ENCODE measurements at places on chromosomes 2 and 18. TPM values are rescaled to one million over a fixed set of nuclear protein-coding genes. Genes with fewer than 3 reads are reported as not detected.

GRCh38 chr2:183089192-183089851, 10.8 kb downstream of the DUSP19 start:
- DNase-seq, result no peak

GRCh38 chr2:130342533-130343275, at the start of gene IMP4:
IMP4 (plus strand) TSS chr2:130342897; CDS start chr2:130342933, 36 bp downstream.
- DNase-seq, result peak; percentile 99

KLHL29 gene
- total RNA-seq, result under 0.01 TPM

HRH4 gene
- 0.54 TPM for total RNA-seq

CYS1 gene
- total RNA-seq, result not detected
